Activated CD4-positive, alpha-beta T cell treated with anti-CD3 and anti-CD28 coated beads, Interleukin-2, amount 50 U/mL, for 1 hour (primary cell): ENCODE measurements at places on chromosomes 6 and 20.

GRCh38 chr20:35248641-35249475, 22.4 kb downstream of the MMP24 start:
- no peak for DNase-seq

- DNase-seq: no peak
Measured at GRCh38 chr6:135423649-135424128, 73.9 kb downstream of the AHI1 start.

DNA sequence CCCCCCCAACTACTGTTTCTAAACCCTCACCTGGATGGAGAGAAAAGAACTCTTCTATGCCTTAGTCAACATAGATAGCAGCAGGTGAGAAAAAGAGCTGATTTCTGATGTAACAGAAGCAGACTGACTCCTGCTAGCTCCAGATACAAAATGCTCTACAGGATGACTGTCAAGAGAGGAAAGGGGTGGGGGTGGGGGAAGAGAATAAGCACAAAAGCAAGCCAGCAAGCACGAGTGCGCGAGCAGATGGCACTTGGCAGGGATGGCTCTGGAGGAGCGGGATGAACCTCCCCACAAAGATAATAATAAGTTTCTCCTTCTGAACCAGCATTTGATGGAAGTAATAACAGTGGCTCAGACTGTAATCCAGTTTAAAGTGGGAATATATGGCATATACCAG, 45.6 kb upstream of the SPDEF start:
- DNase-seq: no peak

DNA sequence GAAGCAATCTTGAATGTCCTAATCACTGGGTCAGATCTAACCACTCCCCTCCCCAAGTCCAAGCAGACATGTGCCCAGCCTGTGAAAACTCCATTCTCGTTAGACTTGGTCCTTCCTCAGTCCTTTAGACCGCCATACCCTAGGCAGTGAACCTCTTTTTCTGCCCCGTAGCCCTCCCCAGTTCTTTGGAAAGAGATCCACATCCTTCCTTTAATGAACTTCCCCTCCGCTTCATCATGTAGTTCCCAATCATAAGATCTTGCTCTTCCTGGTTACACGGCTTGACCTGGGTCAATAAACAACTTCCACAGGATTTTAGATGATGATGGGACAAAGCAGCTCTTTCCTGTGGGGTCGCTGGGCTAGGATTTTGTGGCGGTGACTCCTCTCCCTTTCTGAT, 9.6 kb downstream of the AHCY start:
- no peak for DNase-seq

DNA sequence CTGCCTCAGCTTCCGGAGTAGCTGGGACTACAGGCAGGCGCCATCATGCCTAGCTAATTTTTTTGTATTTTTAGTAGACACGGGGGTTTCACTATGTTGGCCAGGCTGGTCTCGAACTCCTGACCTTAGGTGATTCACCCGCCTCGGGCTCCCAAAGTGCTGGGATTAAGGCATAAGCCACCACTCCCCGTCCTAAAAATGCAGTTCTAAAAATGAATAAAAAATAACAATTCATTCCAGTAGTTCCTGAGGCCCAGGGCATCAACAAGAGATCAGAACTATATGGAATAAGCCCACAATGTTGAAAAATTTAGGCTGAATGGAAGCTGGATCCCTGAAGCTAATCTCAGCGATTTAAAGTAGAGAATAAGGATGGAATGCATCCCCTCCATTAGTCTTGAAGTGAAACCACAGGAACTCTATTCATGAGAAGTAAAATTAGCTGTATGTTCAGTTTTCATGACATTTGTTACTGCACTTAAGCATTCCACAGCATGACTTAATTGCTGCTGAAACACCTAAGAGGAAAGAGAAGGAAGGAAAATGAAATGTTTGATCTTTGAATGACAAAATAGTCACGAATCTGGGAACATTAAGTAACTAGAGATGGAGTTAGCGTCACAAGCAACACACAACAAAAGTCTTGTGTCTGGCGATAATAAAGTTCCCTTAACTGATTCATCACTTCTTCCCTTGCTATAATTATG, 80.4 kb upstream of the RIPOR2 start:
- DNase-seq: no peak

DNA sequence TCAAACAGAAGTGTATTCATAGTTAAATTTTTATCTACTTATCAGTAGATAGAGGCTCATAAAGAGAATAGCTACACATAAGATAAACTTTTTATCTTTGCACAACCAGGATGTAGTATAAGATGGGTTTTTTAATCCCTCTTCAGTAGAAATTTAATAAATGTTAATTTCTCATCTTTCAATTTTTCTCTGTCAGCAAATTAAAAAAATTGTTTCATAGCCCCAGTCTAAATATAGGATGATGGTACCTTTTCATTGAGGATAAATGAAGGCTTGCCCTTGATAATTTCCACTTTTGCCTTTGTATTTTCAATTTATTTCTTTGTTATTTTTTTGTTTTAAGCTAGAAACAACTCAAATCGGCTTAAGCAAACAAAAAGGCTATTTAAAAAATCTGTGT, 251.2 kb upstream of the NOX3 start:
- DNase-seq: no peak

DNA sequence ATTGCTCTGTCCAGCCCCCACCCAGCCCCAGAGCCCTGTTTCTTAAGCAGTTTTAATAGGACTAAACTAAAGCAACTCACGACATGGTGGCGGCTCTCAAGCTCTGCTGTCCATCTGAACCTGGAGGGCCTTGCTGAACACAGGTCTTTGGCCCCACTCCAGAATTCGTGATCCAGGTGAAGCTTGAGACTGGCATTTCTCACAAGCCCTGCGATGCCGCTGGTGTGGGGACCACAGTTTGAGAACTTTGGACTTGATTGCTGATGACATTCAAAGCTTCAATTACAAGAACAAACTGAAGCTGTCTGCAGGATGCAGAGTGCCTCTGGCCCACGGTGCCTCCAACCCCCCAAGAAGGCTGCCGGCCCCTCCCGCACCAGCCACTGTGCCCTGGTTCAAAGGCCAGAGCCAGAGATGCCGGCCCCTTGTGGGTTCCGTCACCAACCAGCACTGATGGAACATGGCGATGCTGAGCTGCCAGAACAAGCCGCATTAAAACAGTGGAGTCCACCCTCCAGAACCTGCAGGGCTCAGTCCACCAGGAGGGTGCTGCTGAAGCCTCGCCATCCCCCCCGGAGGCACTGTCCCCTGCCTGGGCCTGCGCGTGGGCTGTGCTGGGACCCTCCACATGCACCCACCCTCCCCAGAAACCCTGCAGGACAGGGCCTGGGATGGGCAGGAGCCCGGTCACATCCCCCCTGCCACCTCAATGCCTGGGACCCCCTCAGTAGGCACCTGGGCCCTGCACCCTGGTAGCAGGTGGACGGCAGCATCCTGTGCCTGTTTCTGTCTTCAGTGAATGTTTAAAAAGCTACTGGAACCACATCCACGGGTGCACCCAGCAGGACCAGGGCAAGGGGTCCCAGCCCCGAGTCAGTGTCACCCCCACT, 101.1 kb downstream of the PSMB1 start:
- DNase-seq: no peak

DNA sequence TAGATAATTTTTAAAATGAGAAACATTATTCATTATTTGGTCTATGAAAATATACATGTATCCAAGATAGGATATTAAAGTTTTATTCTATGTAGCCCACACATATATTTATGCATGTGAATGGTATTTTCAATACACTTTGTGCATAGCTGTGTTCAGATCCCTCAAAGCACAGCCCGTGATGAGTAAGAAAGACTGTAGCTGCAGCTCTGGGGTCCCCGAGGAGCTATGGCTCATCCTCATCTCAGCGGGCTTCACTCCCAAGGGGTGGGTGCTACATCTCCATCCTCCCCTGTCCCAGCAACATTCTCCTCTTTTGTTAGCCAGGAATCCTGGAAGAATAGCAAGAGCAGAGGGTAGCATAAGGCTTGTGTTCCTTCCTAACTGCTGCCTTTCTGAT, 130.8 kb downstream of the SAMD5 start:
- no peak for DNase-seq

DNA sequence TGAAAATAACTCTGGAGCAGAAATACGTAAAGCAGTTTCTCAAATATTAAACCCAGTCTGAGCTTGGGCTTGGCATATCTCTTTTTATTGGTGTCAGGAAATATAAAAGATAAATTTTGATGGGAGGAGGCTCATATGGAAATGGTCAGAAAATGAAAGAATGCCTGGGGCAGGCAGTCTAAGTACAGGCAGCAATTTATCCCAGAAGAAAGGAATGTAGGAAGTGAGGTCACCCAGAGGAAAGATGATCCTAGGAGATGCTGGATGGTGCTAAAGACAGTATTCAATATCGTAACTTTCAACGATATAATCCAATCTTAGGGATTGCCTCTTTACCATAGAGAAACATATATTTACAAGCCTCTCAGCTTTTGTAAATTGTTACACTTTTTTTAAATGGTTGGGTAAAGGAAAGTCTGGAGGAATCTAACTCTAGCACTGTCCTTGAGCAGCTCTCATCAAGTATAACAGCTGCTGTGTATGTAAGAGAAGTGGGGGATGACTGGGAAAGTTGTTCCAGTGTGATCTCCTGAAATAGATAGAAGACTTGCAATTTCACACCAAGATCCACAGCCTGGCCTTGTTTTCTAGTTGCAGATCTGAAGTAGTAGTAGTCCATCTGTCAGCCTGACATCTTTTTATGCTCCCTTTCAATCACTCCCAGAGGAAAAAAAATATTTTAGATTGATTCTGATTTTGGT, 256.9 kb upstream of the SASH1 start:
- no peak for DNase-seq

- DNase-seq: no peak
Measured at GRCh38 chr6:55974688-55975087, 99.3 kb upstream of the BMP5 start.

- no peak for DNase-seq
Measured at GRCh38 chr6:142914369-142914768, 30.6 kb downstream of the HIVEP2 start.

GRCh38 chr6:19369785-19370184, 467.4 kb upstream of the ID4 start:
- DNase-seq: no peak

- DNase-seq: no peak
Measured at GRCh38 chr20:45070932-45071632, 29.8 kb downstream of the KCNS1 start.

DNA sequence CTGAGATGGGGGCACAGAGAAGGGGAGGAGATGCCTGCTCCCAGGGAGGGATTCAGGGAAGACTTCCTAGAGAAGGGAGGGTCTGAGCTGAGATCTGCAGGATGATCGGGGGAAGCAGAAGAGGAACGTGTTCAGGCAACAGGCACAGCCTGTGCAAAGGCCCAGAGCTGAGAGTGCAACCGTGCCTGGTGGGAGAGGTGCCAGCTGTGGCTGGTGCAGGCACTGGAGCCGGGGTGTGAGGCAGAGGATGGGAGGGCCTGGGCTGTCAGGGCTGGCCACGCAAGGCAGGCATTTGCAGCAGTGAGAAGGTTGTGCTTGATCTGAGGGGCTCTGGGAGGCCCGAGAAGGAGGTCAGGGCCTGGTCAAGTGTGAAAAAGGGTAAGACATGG, 27.7 kb downstream of the PTGIS start:
- no peak for DNase-seq

DNA sequence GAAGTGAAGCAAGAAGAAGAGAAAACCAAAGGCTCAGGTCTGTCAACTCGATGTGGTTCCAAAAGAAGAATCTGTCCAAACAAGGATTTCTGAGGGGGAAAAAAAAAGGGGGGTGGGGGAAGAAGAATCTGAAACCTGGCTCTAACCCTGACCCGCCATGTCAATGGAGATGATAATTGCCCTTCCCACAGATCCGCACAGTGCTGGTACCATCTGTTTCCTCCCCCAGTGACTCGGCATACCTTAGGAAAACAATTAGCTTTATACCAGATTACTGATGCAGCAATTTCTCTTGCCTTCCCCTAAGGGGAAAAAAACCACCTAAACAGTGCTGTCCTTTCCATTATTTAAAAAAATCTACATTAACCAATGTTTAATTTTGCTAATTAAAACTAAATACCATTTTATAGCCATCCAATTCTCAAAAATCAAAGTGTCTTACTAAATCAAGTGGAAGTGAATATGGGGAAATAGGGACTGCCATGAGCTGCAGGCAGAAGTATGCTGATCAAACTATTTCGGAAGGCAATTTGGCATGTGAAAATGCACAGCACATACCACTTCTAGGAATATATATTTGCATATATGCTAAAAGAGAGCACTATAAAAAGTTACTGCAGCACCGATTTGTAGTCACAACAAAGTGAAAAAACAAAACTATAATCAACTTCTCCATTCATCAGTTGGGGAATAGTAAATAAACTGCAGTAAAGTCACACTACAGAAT, 46.8 kb downstream of the MAP7 start:
- no peak for DNase-seq

GRCh38 chr6:39312912-39313525, 1.2 kb downstream of the KCNK17 start:
- DNase-seq: no peak

GRCh38 chr6:21998582-21998981, 298.3 kb downstream of the PRL start:
- DNase-seq: no peak

GRCh38 chr6:170149681-170150589, 140.9 kb downstream of the DLL1 start:
- DNase-seq: no peak

GRCh38 chr6:2731281-2731909, 19.3 kb downstream of the MYLK4 start:
- DNase-seq: no peak

DNA sequence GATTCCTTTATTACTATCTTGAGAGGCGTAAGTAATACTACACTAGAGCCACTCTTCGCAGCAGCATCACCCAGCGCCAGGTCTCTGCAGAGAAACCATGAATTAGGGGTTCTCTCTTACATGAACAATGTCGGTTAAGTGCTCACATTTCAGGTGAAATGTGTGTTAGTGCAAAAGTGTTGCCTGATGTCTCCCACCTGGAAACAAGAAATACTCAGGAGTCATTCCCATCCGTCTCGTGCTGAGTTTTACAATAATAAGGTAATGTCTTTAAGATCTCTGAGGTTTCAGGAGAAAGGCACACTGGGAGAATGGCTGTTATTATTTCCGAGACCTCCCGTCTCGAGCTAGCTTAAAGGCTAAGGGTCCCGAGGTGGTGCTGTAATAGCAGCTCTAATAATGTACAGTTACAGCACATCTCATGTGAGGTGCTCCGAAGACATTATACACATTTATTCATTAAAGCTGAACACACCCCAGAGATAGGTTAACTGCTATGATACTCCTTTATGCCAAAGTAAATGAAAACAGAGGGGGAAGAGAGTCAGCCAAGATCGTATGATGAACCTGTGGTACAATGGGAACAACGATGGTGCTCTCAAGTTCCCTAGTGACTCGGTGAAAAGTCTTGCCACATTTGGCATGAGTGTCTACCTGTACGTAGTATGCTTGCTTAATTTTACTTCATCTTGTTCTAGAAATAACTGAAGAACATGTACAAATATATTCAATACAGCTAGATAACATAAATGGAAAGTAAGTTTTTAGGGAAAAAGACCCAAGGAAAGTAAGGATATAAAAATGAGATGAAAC, 458.3 kb upstream of the CITED2 start:
- no peak for DNase-seq

- no peak for DNase-seq
Measured at GRCh38 chr6:130515306-130515705, 149.5 kb downstream of the TMEM200A start.

- DNase-seq: no peak
Measured at GRCh38 chr20:32056708-32057483, 4.9 kb downstream of the HCK start.

- no peak for DNase-seq
Measured at GRCh38 chr6:169379495-169380070, 125.9 kb upstream of the THBS2 start.
